ENCODE measurements at places on chromosomes 3 and 15. TPM values are rescaled to one million over a fixed set of nuclear protein-coding genes. Genes with fewer than 3 reads are reported as not detected.
A peak's percentile ranks its signal among the peaks of the same experiment; 100 is the strongest.

DNA sequence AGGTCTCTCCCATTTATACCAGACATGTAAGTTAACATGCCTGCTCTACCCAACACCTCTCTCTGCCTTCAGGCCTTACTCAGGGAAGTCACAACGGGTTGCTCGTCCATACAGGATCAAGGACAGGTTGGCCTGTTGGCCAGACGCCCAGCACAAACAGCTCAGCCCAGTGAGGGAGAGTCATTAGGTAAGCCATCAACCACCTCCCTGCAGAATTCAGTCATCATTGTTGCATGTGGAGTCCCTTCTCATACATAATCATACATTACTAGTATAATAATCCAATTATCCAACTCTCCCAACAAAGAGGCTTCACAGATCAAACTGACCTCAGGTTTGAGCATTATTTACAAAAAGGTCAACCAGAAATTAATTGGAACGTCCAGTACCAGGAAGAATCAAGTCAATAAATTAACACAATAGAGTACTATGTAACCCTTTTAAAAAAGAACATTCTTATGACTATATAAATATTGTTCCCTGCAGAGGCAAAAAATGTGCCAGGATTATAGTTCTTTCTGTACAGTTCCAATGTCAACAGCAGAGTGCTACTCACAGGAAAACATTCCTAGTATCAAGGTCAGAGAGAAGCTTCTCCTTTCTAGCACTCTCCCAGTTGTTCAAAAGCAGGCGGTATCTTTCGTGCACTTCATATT, 33.2 kb downstream of the HOMER2 start:
- no peak overlapping the region for H3K4me3 ChIP-seq
- peaks cover under 1% of the 10 kb centered on the region for H3K4me1 ChIP-seq
- no peak overlapping the region for H3K27ac ChIP-seq
- H3K27me3 ChIP-seq: no peaks in the 10 kb centered on the region
- H3K36me3 ChIP-seq: no peaks in the 10 kb centered on the region
- no peak for DNase-seq

DNA sequence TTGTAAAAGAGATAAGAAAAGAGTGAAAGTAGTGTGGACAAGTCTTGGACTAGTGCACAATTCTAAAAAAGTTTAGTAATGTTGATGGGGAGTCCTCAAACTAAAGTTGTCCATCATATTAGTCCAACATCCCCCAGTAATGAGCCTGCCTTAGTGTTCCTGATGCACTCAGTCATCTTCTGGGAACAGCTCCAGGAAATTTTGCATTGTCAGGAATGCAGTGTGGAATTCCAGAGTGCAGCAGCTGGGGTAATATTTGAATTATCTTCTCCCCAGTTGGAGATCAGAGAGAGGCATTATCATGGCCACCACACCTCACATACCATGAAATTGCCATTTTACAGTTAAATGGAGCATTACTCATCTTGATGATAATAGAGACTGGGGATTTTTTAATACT, 528.8 kb upstream of the NAALADL2 start:
- no peak overlapping the region for H3K27ac ChIP-seq
- no peaks in the 10 kb centered on the region for H3K27me3 ChIP-seq
- no peaks in the 10 kb centered on the region for H3K36me3 ChIP-seq
- peaks cover 6% of the 10 kb centered on the region for H3K4me1 ChIP-seq
- DNase-seq: no peak

Gene FGF12
- 33.1 TPM for total RNA-seq

- H3K4me1 ChIP-seq: peaks cover 8% of the 10 kb centered on the region
- H3K27ac ChIP-seq: no peak overlapping the region
- no peaks in the 10 kb centered on the region for H3K36me3 ChIP-seq
Measured at GRCh38 chr3:73572368-73572767, 52.4 kb downstream of the PDZRN3 start.

- peak overlapping the region; percentile 14 for H3K4me3 ChIP-seq
- peaks cover 12% of the 10 kb centered on the region for H3K27me3 ChIP-seq
- DNase-seq: no peak
- H3K27ac ChIP-seq: peak overlapping the region; percentile 43
- peaks cover 38% of the 10 kb centered on the region for H3K4me1 ChIP-seq
Measured at GRCh38 chr15:85762756-85763127, 32.0 kb downstream of the KLHL25 start.

DNA sequence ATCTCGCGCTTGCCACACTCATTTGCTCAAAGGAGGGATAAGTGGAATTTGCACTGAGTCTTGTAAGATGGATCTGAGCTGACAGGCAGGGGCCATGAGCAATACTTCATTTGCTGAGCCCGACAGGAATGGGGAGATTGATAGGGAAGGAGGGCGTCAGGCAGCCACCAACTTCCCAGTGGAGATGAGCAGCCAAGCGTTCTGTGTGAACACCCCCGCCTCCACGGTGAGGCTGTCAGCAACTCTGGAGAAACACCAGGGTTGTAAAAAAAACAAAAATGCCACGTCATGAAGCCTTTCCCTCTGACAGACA, 36.8 kb downstream of the TLE3 start:
- H3K27me3 ChIP-seq: peaks cover 15% of the 10 kb centered on the region
- peaks cover 32% of the 10 kb centered on the region for H3K4me1 ChIP-seq
- H3K36me3 ChIP-seq: peaks cover 4% of the 10 kb centered on the region

GRCh38 chr3:77816366-77816765, 776.5 kb downstream of the ROBO2 start:
- H3K4me1 ChIP-seq: no peaks in the 10 kb centered on the region
- no peak for DNase-seq
- H3K27me3 ChIP-seq: no peaks in the 10 kb centered on the region
- no peak overlapping the region for H3K27ac ChIP-seq
- no peaks in the 10 kb centered on the region for H3K36me3 ChIP-seq
- H3K4me3 ChIP-seq: no peak overlapping the region

DNA sequence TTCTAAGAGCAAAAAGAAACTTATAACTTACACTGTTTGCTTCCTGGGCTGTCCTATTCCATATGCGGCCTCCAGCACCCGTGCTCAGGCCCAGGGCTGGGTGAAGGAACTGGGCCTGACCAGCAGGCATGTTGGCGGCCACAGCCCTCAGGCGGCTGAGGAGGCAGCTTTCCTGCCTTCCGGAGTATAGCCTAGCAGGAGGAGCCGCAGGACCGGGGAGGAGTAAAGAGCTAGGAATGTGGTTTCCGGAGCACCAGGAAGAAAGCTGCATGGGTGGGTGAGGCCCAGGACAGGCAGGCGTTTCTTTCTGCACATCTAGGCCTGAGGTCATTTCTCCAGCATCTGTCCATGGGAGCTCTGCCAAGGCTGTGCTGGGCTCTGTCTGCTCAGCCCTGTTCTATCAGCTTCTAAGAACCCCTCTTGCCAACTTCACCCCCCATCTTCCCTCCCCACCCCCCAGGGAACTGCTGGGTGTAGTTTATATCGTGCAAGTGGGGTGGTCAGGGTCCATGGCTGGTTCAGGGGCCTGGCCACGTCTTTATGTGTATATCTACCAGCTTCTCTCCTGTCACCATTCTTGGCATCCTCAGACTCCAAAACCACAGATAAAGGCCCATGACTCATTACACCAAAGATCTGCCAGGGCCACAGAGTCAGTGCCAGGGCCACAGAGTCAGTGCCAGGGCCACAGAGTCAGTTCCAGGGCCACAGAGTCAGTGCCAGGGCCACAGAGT, 7.8 kb upstream of the KIF7 start:
- no peak overlapping the region for H3K4me3 ChIP-seq
- no peak for DNase-seq
- no peak overlapping the region for H3K27ac ChIP-seq
- H3K4me1 ChIP-seq: peaks cover 1% of the 10 kb centered on the region

Gene ITPR1
- total RNA-seq: 6.9 TPM

Gene LRRN1
- total RNA-seq: 127 TPM

DNA sequence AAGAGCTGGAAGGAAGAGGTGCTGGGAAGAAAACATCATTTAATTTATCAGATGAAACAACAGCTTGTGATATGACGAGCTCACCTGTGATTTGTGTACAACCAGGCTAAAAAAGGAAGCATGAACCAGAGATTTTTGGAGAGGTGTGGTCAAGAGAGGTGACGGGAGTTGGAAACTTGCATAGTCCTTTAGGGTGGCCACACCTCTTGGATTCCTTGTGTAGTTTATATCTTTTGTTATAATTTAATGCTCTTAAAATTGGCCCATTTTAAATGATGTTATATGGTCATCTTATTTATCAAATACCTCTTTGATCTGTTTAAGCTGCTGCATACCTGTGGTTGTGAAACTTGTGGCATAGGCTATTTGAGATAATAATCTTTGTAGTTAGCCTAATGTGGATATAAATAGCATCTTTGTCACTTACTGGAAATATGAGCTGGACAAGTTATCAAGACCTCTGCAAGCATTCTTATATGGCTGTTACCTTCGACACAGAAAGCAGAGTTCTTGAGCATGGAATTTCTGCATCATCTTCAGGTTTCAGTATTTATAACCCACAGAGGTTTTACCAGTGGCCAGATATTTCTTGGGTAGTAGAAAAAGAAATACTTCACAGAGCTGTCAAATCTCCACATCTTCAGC, 49.1 kb downstream of the IL1RAP start:
- H3K27ac ChIP-seq: no peak overlapping the region
- no peak overlapping the region for H3K4me3 ChIP-seq

DNA sequence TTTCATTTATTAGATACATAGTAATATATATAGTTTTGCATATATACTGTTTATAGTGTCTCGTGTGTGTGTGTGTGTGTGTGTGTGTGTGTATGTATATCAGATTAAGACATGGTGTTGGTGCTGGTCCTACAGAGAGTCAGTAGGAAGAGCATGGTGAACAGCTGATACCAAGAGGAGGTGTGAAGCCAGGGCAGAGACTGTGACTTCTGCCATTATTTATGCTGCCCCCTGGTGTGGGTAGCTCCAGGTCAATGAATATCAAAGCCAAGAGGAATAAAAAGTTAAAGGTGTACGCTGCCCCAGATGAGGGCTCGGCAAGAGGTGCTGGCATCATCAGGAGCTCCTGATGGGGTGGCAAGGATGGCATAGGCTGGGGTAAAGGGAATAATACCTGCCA, 299.5 kb upstream of the RASGRP1 start:
- peaks cover 1% of the 10 kb centered on the region for H3K27me3 ChIP-seq
- H3K4me3 ChIP-seq: no peak overlapping the region
- no peaks in the 10 kb centered on the region for H3K36me3 ChIP-seq
- no peak overlapping the region for H3K27ac ChIP-seq
- no peak for DNase-seq
- H3K4me1 ChIP-seq: no peaks in the 10 kb centered on the region

Gene ARMC8
- 54.4 TPM for total RNA-seq

DNA sequence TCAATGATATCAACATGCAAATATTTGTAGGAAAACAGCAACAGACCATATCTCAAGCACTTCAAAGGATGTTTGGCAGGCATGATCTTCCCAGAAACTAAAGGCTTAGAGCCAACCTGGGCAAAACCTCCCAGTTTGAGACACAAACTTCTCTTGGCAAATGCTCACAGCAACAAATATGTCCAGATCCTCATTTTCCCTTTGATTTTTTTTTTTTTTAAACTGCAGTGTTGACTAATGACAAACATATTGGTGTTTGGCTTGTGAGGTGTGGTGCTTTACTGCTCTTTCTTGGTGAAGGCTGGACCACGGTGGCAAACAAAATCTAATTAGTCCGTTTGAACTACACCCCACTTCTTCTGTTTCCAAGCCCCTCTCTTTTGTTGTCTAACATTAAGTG, 87.2 kb downstream of the EBLN2 start:
- H3K27me3 ChIP-seq: peaks cover 3% of the 10 kb centered on the region
- no peak overlapping the region for H3K4me3 ChIP-seq
- no peak overlapping the region for H3K27ac ChIP-seq
- peaks cover 3% of the 10 kb centered on the region for H3K36me3 ChIP-seq
- no peak for DNase-seq

GRCh38 chr3:106825962-106826605, 551.2 kb upstream of the CCDC54 start:
- peak overlapping the region; percentile 48 for H3K27ac ChIP-seq
- peaks cover 15% of the 10 kb centered on the region for H3K4me1 ChIP-seq
- H3K27me3 ChIP-seq: no peaks in the 10 kb centered on the region
- no peak overlapping the region for H3K4me3 ChIP-seq
- DNase-seq: no peak

Gene CCR9
- total RNA-seq: not detected

DNA sequence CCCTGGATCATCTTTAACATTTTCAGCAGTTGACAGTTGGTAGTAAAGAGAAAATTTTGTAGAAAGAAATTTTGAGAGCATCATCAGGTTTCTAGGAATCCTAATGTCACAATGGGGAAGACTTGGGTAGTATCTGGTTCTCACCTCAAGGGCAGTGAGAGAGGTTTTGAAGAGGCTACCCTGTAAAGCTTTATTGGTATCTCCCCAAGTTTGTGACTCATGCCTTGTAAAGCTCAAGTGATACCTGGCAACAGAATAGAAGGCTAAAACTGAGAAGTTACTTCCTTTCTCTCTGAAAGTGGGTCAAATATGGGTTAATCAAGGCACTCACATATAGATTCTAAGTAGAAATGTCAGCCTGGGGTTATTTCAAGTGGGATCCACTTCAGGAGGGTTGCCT, 196.4 kb downstream of the SUCNR1 start:
- H3K4me1 ChIP-seq: no peaks in the 10 kb centered on the region
- H3K27ac ChIP-seq: no peak overlapping the region
- DNase-seq: no peak
- no peak overlapping the region for H3K4me3 ChIP-seq
- H3K36me3 ChIP-seq: no peaks in the 10 kb centered on the region
- H3K27me3 ChIP-seq: no peaks in the 10 kb centered on the region

- H3K27me3 ChIP-seq: peaks cover 1% of the 10 kb centered on the region
- H3K4me3 ChIP-seq: no peak overlapping the region
- DNase-seq: no peak
Measured at GRCh38 chr3:73609655-73610054, 15.1 kb downstream of the PDZRN3 start.

Gene MUC20
- total RNA-seq: not detected
